ENCODE measurements at places on chromosomes 7 and 10.

DNA sequence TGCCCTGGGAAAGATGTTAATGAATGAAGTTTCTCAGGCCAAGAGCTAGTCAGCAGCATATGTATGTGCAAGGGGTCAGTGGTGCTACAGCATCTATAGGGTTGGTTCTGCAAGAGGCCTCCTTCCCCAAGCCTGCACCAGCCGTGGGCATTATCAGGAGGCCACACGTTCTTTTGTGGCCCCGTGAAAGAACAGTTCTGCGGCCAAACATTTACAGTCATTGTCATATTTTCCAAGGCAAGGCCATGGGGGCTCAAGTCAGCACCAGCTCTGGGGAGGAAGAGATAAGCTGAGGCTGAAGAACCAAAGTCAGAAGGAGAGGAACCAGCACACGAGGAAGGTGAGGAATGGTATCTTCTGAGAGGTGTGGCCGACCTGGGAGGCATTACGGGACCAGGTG, 54.4 kb upstream of the TMEM72 start:
- DNase-seq, result no peak

DNA sequence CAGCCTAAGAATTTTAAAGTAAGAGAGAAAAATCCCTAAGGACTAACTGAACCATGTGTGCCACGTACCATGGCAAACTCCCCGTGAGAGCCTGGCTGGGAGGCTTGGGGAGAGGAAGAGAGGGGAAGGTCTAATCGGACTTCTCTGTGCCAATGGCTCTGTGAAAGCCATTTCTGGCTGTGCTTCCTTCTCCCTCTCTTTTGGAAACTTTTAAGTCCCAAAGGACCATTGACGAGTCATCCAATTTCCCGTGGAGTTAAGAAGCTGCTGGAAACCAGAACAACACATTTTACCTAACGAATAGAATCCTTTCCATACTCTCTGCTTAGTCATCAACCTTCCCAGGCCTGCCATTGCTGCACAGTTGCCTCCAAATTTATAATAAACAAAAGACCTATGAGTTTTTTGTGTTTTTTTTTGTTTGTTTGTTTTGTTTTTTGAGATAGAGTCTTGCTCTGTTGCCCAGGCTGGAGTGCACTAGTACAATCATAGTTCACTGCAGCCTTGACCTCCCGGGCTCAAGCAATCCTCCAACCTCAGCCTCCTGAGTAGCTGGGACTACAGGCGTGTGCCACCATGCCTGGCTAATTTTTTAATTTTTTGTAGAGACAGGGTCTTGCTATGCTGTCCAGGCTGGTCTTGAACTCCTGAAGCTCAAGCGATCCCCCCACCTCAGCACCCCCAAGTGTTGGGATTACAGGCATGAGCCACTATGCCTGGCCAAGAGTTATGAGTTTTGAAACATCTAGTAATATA, 13.2 kb downstream of the LAMB1 start:
- no peak for DNase-seq

GRCh38 chr7:118129041-118129795, 54.7 kb upstream of the LSM8 start:
- DNase-seq, result no peak

DNA sequence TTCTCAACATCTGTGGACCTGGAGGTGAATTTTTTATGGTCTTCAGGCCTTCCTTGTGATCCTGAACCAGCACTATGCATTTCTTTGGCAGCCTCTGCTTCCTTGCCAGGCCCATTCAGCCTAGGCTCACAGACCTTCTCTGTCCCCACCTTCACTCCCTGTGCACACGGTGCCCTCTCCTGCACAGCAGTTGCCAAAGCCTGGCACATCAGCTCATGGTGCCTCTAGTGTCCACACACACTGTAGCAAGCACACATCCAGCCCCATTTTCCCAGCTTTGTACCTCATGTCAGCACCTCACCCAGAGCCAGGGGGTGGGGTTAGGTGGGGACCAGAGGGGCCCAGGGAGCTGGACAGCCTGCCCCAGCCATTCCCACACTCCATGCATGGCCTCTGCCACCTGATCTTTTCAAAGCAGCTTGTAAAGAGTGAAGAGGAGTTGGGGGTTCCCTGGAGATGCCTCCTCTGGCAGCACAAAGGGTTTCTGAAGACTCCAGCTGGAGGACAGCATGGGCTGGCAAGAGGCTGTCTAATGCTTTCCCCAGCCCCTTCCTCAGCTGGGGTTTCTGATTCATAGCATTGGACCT, 57.9 kb upstream of the TMEM72 start:
- DNase-seq, result no peak

DNA sequence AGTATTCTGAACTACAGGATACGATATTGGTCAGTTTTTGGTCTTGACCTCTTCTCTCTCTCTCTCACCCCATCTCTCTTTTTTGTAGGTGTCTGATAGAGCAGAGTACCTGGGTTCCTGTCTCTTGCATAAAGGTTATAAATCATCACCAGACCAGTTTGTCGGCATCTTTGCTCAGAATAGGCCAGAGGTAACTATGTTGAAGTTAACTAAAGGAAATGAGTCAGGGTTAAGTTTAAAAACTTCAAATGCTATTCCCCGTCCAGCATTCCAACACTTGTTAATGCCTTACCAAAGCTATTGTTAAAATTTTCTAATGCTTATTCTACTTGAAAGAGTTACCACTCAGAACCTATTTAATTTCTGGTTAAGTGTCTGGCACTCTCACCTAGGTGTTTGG, 30.7 kb downstream of the ACSL5 start:
- DNase-seq, result no peak

- DNase-seq, result no peak
Measured at GRCh38 chr7:114217026-114217806, 197.4 kb upstream of the FOXP2 start.

DNA sequence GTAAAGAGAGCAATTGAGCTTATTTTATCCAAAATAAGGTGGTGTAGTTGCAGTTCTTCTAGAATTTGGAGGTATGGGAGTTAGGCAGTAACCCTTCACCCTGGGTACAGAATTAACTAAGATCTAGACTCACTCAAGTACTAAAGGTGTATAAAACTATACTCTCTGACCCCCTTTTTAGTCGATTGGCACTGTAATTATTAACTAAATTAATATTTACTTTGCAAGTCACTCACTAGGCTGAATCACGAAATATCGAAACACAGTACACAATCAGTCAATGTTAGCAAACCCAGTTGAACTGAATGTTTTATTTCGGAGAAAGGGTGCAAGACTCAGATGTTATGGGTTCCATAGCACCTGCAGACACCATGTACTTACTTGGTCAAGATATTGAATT, 14.6 kb upstream of the CYP2C19 start:
- DNase-seq, result no peak

DNA sequence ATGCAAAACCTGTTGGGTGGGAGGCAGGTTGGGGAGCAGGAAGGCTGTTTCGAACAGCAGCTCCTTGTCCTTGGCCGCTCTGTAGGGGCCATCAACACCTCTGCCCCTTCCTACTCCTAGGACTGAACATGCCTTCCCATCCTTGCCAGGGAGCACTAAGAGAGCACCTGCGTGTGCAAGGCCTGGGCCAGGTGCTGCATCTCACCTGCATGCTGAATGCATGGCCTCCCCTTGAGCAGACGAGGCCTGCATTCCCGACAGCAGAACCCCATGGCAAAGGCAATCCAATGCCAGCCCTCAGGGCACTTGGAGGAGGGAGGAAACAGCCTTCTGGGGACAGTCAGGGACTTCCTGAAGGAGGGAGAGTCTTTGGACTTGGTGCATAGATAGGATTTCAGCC, 11.0 kb downstream of the VSIR start:
- no peak for DNase-seq

GRCh38 chr7:36686499-36686898, 37.8 kb downstream of the AOAH start:
- DNase-seq, result peak; percentile 49

GRCh38 chr10:122362621-122363020, 11.9 kb upstream of the PLEKHA1 start:
- no peak for DNase-seq

GRCh38 chr7:50210706-50211115, 93.8 kb upstream of the IKZF1 start:
- no peak for DNase-seq

DNA sequence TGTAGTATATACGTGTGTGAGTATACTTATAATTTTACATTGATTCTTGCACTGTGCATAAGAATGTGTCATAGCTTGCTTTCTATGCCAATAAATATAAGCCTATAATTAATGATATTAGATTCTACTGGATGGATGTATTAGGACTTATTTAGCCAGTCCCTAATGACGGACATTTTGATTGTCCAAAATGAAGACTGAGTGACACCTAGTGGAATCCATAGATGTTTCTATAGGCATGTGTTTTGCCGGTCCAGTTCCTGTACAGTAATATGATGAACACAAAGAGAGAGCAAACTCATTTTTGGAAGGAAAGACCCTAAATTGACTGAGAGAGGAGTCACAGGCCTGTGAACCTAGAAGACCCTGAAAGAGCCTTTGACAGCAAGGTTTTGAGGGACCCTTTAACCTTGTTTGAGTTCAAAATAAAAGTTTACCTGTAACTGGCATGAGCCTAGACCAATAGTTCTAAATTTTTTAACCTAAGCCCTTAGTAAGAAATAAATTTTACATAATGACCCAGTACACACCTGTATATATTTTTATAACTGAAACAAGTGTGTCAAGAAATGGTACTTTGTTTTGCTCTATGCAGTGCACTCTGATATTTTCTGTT, 42.4 kb upstream of the AGBL3 start:
- DNase-seq, result peak; percentile 4

DNA sequence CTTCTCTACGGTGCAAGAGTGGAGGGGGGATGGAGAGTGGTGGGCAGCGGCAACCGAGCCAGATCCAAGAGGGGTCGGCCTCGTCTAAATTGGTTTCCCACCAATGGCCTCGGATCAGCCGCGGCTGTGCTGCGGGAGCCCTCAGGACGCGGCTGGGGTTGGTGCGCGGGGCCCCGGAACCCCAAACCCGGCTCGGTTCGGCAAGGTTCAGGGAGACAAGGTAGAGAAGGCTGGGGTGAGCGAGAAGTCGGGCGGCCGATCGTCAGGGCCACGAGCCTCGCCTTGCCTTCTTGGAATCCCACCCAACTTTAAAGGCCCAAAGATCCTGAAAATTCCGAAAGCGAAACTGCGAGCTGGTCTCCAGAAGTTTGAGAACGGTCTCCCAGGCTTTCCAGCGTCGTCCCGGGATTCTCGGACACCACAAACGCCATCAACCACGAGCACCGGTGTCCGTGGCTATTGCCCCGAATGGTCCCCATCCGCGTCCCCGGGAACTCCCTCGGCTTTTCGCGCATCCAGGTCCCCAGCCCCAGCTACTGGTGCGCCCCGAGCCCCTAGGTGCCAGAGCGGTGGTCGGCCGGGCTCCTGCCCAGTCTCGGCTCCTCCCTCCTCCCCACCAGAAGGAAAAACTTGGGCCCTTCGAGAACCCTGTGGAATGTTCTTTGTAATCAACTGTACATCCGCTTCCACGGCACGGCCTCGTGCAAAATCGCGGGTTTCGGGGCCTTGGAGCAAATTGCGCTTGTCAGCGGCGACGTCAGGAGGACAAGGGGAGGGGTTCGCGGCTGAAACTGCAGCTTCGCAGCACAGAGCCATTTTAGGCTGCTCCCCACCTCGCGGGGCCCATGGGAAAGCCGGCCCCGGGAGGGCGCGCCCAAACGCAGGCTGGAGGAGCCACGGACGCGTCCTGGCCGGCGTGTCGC, 3.2 kb downstream of the SFMBT2 start:
- DNase-seq, result peak; percentile 33

DNA sequence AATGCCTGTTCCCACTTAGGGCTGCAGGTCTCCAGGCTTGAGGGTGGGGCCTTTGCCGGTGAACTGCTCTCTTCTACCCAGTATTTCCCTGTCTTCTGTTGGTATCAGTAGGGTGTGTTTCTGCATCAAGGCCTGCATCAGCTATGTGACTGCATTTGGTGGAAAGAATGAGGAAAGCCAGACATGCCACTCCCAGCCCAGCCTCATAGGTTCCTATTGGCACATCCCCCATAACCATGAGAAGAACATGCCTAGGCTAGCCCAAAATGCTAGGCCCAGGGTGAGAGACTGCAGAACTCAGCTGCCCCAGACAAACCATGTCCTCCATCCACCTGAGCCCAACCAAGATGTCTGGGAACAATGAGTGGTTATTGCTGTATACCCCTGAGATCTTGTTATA, 380.3 kb upstream of the ADARB2 start:
- no peak for DNase-seq

GRCh38 chr10:14502431-14502830, 171.7 kb upstream of the FRMD4A start:
- no peak for DNase-seq

- no peak for DNase-seq
Measured at GRCh38 chr10:55629793-55630490, 731.1 kb downstream of the ZWINT start.
